ENCODE measurements at places on chromosomes 1 and 21. TPM values are rescaled to one million over a fixed set of nuclear protein-coding genes. Genes with fewer than 3 reads are reported as not detected.

The S100A3 gene
- 55.5 TPM for total RNA-seq

DNA sequence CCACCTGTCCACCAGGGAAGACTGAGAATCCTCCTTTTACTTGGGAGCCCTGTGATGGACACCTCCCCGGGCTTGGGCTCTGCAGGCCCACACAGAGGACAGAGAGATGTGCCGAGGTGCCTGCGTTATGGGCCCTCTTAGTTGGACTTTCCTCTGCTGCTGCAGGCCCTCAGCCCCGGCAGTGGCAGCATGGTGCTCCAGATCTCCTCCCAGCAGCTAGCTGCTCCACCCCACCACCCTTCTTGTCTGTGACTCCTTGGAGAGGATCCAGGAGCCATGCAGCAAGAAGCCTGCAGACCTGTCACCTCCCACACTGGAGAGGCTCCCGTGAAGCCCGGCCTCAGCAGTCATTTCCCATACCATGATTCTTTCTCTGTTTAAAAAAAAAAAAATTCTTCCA lies 27.4 kb downstream of the PHGDH start:
- no peak for DNase-seq

The HTR1D gene
- not detected for total RNA-seq

The SPOCD1 gene
- 52.0 TPM for total RNA-seq

The SYCP1 gene
- total RNA-seq = not detected

DNA sequence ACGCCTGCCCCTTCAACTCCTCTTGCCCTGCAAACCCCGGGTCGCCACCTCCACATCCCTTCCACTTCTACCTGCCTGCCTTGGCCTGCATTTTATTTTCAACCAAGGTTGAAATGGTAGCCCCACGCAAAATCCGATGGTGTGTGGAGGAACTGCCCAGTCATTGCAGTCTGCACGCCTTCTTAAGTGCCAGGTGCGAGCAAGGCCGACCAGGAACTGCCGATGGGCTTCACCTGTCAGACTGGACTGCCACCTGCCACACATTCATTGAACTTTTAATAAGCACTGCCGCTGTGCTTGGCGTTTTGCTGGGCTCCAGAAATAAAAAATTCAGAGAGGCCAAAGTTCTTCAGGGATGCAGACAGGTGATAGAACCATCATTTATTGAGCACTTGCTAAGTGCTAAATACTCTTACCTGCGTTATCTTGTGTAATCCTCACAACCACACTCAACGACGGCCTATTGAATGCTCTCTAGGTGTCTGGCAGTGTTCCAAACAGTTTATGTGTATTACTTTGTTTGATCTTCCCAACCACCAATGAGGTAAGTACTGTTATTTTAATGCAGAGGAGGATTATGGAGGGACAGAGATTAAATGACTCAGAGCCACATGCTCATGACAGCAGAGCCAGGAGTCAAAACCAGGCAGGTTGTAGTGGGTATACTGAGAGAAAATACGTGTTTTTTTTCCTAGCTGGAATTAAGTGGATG lies 36.2 kb downstream of the CACHD1 start:
- no peak for DNase-seq

The GPX7 gene
- 32.4 TPM for total RNA-seq

The HES3 gene
- total RNA-seq = not detected

- peak; percentile 87 for DNase-seq
Observed at GRCh38 chr1:154325583-154326545, 539 bp downstream of the ATP8B2 start.

DNA sequence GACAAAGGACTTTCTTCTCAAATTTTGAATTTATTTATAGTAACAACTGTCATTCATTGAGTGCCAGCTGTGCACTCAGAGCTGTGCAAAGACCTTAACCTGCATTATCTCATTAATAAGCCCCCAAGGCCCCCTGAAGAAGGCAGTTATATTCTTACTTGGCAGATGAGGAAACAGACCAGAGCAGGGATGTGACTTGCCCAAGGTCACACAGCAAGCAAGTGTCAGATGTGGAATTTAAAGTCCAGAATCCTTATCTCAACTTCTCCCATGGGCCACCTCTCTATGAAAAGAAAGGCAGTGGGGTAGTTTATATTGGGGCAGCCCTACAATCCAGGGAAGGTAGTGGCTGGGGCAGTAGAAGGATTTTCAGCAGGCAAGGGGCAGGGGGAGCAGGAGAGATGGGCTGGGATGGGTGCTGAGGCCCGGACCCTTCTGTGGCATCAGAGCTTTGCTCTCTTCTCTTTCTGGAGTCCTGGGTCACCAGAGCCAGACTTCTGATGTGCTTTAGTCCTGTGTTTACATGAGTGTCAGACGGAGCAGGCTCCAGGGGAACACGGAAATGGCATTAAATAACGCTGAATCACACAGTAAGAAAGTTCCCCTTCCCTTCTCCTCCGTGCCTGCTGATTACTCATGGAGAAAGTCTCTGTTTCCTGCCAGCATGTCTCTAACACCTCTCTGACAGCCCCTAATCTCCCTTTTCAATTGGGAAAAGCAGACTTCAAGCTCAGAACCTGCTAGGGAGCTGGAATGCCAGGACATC lies 39.5 kb downstream of the EPHB2 start:
- DNase-seq = peak; percentile 84

Measured in LHCN-M2 (cell line).